NCI-H1436 (cell line): ENCODE measurements at places on chromosomes 7 and 10.

GRCh38 chr7:29637374-29637773 is 73.7 kb downstream of the PRR15 start:
- no peak for DNase-seq

GRCh38 chr7:29995652-29996051 is 6.1 kb upstream of the SCRN1 start:
- DNase-seq = no peak

DNA sequence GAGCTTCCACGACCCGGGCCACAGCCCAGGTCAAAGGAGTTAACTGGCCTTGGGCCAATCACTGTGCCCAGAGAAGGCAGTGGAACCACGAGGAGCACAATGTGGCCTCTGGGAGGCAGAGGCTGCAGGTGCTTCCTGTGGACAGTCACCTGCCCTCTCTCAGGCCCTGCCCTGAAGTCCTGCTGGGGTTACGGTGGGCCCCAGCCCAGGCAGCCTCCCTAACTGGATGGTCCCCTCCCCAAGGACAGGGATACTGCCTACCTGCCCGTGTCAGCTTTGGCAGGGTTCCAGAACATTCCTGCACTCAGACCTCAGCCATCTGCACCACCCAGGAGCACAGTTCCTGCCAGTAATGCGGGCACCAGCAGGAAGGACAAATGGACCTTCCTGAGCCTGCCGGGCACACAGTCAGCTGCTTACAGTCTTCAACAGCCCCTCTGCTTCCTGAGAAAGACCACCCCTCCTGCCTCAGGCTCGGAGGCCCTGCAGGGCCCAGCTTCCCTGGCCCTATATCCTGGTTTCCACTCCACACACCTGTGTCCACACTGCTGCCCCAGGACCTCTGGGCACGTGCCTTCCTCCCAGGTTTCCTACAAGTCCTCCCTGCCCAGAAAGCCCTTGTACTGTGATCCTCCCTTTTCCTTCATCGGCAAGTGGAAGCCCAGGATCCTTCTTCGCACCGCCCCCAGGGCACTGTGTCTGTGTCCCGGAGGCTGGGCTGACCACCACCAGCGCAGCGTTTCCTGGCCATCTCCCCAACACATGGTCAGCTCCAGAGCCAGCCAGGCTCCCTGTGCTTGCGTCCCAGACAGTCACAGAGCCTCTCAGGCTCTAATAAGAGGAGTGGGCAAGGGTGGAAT is 23.3 kb downstream of the WDR86 start:
- no peak for DNase-seq

GRCh38 chr7:147298611-147299043 is 1182.0 kb downstream of the CNTNAP2 start:
- DNase-seq = peak; percentile 3

DNA sequence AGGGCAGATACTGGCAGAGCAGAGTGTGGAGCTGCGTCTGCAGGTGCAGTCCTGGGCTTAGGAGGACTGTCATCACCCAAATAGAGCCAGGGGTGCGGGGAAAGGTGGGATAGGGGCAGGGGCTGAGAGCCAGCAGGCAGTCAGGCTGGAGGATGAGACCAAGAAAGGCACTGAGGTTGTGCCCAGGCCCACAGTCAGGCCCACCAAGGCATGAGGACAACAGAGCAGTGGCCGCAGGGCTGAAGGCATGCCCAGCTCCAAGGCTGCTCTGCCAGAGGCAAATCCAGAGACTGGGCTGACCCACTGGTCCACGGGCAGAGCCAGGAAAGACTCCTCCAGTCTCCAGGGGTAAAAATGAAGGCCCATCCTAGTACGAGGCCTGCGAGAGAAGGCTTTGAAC is 24.4 kb upstream of the GATAD1 start:
- DNase-seq = no peak

DNA sequence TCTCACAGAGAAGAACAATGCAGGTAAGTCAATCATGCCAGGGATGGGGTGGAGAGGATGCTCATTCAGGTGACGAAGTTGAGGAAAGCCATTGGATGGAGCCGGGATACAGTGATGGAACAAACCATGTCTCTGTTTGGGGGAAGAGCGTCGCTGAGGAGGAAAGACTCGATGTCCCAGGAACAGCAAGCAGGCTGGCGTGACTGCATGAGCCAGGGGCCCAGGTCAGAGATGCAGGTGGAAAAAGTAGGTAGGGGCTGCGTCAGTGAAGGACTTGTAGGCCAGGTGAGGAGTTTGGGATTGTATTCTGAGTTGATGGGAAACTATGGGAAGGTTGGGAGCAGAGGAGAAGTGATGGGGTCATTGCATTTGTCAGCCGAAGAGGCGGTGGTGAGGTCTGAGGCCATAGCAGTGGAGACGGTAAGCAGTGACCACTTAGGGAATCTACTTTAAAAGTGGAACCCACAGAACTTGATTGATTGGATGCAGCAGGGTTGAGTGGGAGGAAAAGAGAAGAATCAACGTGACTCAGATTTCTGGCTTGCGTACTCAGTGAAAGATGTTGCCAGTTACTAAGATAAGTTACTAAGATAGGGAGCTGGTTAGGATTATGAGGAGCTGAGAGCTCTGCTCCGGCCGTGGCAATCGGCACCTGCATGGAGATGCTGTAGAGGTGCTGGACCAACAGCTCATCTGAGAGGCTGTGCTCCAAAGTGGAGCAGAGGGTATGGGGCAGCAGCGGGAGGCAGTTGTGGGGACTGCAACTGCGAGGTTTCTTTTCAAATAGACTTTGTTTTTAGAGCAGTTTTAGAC is 12.5 kb upstream of the IL2RA start:
- no peak for DNase-seq

DNA sequence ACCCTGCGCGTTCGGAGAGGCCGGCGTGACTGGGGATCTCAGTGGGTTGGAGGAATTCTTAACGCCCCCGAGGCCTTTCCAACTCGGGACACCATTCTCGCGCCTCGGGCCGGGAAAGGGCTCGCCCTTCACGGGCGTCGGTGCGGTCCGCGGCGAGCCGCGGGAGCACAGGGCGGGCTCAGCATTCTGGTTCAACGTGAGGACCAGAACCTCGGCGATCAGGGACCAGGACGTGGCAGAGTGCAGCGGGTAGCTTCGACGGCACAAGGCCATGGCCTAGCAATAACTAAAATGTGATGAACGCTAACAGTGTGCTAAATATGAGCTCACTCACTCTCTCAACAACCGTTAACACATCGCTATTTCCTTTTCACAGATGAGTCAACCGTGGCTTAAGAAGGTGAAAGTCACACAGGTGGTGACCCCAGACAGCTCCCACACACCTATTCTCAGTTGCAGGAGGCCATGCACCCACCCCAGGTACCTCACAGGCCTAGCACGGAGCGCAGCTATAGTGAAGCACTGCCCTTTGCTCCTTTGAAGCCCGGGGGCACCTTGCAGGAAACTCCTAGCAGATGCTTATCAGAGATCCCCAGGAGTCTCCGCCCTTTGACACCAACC is 4.5 kb upstream of the EMX2 start:
- no peak for DNase-seq

GRCh38 chr7:90595801-90596670 is at the start of gene CDK14:
Gene CDK14, plus strand, starts transcription at chr7:90596321. Its CDS starts 307 bp downstream, at chr7:90596628.
- DNase-seq = peak; percentile 56
